ENCODE measurements at places on chromosomes 7 and 10.

DNA sequence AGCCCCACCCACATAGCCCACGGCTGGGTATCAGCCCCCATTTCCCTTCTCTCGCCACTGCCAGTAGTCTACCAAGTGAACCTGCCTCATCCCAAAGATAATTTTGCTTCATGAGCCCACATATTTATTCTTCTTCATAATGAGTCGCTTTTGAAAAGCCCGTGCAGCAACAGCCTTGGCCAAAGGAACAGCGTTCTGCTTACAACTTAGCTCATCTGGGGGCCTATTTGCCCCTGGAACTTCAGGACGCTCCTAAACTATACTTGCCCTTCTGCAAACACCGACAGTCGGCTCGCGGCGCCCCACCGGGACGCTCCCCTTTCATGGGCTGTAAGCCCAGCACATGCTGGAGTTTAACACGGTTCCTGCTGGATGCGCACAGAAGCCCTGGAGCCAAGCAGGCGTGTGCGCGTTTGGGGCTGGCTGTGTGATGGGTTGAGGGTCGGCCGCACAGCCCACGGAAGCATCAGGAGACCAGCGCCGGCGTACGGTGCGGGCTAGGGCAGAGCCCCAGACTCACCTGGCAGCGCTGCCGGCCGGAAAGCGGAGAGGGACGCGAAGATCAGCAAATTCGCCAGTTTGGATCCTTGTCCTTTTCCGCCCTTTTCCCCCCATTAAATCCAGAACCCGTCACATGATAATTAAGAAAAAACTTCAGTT is 370 bp downstream of the TMEM60 start:
- DNase-seq, result no peak

DNA sequence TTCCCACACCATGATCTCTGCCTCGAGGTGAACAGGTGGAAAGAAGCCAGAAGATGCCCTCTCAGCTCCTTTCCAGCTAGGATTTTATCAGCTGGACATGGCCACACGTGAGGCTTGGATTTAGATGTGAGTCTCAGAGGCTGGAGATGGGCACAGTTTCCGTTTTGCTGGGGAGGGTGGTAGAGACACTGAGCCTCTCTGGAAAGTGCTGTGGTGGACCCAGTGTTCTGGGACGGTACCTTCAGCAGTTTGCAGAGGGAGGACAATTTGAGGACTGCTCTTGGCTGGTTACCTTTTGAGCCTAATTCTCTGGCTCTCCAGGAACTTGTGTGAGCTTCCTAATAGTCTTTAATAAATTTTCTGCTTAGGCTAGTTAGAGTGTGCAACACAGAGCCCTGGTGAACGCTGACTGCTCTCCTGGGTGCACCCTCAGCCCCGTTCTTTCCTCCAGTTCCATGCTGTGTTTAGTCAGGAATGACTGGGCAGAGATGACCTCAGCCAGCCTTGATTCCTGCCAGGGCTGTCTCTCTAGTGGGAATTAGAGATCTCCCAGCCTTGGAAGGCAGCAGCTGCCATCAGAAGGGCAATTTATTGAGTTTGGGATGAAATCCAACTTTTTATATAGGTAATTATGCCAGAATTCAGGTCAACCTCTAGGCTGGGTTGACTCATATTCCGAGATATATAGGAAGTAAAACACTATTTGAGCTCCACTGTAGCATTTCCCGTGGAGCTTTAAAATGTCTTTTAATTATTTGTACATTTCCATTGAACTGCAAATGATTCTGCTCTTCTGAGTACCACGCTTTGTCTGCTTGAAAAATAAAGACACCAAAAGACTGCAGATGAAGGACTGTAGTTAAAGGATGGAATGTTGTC is 103.9 kb downstream of the GATA3 start:
- peak; percentile 53 for DNase-seq

- DNase-seq, result peak; percentile 78
Measured at GRCh38 chr10:89466599-89467035, 52.2 kb downstream of the IFIT5 start.

GRCh38 chr7:138726288-138726687 is 25.1 kb upstream of the SVOPL start:
- DNase-seq, result no peak

GRCh38 chr10:99709480-99710229 is 22.3 kb downstream of the COX15 start:
- DNase-seq, result peak; percentile 73

DNA sequence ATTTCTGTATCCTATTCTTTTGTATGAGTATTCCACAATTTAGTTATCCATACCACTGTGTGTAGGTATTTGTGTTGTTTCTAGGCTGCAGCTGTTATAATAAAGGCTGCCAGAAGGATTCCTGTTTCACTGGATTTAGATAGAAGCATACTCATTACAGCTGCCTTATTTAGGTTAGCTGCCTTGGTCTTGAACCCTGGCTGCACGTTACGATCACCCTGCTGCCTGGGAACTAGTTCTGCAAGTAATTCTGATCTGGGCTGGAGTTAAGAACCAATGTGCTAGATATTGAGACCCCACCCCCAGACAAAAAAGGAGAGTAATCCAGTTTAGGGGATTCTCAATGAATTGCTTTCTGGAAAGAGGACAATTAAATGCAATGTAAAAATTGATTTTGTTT is 43.1 kb downstream of the CCDC71L start:
- no peak for DNase-seq

DNA sequence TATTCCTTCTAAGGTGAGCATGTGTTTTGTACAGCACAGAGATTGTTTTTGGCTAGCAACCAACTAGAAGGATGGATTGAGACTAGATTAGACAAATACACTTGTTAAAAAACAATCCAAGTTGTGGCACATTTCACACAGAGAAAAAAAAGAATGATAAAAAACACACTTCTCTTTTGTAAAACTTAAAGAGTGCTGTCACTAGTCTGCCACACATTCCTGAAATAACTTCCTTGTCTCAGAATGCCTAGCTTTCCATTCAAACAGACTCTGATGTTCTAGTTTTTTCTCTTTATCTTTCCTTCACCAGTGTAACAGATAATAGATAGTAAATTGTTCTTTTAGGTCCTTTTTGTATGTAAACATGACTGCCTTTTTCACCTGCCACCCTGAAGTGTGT is 11.4 kb downstream of the DLD start:
- no peak for DNase-seq

DNA sequence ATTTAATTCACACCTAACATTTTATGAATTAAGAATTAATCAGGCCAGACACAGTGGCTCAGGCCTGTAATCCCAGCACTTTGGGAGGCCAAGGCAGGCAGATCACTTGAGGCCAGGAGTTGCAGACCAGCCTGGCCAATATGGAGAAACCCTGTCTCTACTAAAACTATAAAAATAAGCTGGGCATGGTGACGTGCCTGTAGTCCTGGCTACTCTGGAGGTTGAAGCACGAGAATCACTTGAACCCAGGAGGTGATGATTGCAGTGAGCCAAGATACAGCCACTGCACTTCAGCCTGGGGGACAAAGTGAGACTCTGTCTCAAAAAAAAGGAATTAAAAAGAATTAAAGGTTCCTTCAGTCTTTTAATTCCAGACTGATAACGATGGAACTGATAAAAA is 11.1 kb downstream of the LARP4B start:
- DNase-seq, result no peak

DNA sequence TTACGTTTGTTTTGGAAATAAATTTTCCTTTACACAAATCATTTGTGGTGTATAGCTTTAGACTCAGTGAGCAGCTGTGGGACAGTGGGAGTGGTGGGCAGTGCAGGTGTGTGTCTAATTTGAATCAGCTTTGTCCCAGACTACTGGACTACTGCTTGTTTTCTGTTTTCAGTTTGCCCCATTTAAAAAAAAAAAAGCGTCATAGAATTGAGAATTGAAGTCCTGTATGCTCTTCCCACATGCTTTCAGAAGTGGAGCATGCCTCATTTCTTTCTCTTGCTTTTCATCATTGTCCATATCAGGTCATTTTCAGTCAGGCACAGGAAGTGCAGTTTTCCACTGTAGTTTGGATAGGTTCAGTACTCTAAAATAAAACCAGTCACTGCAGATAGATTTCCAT is 66.1 kb downstream of the SHH start:
- no peak for DNase-seq

DNA sequence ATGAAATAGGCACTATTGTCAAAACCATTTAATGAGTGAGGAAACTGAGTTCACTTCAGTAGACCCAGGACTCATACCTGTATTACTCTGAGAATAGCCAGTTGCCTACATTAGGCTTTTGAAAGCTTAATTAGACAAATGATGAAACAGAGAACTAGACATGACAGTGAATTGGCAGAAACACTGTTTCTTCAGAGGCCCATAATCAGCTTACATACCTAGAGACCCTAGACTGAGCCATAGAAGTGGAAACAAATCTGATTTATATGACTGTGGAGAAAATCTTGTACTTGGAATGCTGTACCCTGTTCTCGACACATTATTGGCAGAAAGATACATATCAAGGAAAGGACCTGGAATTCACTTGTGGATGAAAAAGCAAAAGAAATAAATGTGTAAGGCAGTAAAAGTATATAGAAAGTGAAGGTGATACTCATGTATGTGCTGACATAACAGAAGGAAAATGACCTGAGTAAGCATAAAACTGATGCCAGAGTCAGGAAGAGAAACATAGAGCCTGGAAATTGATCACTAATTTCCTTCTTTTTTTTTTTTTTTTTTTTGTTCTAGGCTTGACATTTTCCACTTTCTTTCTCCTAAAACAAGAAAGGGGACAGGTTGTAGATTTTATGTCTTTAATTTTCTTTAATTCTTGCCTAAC is 251.5 kb downstream of the BICC1 start:
- no peak for DNase-seq

DNA sequence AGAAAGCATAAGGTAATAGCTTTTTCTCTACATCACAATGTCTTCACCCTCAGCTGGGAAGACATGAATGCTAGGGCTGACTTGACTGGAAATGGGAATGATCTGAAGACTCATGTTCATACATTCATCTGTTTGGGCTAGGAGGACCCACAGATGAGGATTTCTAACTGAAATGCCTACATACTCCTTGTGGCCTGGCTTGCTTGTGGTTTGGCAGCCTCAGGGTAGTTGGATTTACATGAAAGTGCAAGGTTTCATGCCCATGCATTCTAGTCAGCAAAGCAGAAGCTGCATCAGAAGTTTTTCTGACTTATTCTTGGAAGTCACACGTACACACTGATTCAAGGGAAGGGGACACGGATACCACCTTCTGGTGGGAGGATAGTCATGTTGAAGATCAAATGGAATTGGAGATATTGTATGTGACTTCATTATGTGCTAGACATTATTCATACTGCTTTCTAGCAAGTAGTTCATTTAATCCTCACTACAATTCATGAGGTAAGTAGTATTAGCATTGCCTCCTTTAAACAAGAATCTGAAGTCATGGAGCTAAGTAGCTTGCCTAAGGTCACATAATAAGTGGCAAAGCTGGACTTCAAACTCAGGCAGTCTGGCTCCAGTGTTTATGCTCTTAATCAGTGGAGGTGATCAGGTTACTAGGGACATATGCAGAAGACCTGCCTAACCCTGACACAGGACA is 957.0 kb downstream of the LRMDA start:
- DNase-seq, result no peak

DNA sequence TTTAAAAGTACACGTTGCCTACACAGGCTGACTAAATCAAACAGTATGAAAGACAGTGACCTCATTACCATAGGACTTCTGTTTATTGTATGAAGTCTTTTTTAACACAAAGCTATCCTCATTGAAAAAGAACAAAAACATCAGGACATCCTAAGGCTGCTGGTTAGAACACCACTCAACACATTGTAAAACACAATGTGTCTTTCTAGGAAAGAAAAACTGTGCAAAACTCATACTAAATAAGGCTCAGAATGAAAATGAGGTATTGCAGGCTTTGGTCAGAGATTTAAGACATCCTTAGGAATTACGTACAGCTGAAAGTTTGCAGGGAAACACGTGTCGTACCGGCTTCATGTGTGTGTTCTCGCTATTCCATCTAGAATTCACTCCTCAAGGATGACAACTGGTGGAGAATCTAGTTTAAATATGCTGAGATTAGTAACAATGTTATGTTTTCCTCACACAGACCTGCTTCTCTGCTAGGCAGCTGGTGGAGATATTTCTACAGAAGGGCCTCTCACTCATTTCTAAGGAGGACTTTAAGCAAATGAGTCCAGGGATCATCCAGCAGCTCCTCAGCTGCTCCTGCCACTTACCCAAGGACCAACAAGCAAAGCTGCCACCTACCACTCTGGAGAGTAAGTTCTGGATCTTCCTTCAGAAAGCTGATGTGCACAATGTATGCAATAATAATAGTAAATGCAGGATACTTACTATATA is 29.3 kb downstream of the SLC39A12 start:
- DNase-seq, result no peak

GRCh38 chr10:116053910-116054309 is 219.1 kb downstream of the GFRA1 start:
- DNase-seq, result no peak

DNA sequence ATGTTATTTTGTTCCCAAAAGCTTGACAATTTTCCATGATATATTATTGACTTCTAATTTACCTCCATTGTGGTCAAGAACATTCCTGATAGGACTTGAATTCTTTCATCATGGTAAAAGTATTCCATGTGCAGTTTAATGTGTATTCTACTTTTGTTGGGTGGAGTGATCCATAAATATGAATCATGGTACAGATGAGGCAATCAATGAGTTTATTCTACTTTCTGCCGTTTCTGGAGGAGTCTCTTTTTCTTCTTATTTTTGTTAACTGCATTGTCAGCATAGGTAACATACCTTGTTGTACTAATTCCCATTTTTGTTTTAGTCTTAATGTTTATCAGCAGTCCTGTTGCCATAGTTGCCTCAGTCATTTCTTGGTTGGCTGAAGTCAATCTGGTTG is 69.6 kb downstream of the SHOC2 start:
- peak; percentile 78 for DNase-seq

GRCh38 chr10:74300666-74301065 is 149.6 kb downstream of the ADK start:
- DNase-seq, result no peak

DNA sequence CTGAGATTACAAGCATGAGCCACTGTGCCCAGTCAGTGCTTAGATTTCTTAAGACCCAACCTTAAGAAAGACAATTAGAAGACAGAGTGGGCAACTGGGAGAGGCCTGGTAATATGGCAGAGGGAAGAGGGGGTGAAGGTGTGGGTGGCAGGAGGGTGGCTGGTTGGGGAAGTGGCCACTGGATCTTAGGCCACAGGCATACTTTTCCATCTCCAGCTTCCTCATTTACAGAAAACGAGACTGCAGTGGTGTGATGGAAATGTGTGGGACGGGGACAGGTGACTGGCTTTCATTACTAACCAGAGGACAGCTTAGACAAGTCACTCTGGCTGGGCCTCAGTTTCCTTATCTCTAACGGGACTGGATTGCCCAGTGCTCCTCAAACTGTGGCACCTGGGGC is 1.0 kb upstream of the FFAR4 start:
- no peak for DNase-seq

- no peak for DNase-seq
Measured at GRCh38 chr7:4123823-4124222, 558.3 kb upstream of the FOXK1 start.

DNA sequence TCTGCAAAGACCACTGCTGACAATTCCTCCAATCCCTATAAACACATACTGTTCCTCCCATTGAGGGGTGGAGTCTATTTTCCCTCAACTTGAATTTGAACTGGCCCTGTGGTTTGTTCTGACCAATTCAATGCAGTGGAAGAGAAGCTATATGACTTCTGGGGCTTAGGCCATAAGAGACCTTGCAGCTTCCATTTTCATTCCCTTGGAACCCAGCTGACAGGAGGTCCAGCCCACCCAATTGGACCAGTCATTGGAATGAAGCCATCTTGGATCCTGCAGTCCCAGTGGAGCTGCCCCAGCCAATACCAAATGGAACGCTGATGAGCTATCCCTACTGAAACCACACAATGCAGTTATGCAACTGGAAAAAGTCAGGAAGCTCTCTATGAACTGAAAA is 8.9 kb upstream of the TMED4 start:
- no peak for DNase-seq
